ENCODE measurements at places on chromosomes 13 and 19. TPM values are rescaled to one million over a fixed set of nuclear protein-coding genes. Genes with fewer than 3 reads are reported as not detected.

DNA sequence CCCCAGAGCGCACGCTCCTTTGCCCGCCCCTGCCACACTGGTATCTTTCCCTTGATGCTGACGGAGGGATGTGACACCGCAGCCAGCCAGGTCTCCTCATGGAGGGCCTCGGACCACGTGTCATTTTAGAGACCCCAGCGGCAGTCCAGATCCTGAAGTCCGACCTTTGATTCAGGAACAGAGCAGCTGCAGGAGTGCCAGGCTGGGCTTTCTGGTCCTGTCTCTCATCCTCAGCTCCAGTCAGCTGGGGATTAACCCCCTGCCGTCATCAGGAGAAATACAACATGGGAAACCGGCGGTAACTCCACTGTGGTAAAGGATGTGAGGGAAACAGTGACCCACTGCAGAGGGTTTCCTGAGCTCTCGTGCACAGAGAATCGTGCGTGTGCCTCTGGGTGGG is 140.6 kb downstream of the SIPA1L3 start:
- DNase-seq = no peak

DNA sequence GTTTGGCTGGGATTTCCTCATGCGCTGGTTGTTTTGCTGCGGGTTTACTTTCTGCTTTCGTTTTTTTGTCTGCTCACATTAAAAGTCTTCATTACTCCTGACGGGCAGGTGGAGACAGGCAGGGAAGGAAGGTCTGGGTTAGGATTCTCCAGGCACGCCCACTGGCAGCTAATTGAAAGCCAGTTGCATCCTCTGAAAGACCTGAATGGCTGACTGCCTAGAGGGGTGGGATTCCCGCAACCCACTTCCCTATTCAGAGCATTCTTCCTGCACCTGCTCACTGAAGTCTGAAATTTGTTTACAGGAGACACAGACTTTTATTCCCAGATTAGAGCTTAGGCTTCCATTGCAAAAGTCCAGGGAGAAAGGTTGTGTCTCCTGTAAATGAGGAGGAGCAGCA is 172.0 kb downstream of the UQCRFS1 start:
- no peak for DNase-seq

- no peak for DNase-seq
These were observed 10.4 kb downstream of the MAP2K2 start for GRCh38 chr19:4113398-4114088.

DNA sequence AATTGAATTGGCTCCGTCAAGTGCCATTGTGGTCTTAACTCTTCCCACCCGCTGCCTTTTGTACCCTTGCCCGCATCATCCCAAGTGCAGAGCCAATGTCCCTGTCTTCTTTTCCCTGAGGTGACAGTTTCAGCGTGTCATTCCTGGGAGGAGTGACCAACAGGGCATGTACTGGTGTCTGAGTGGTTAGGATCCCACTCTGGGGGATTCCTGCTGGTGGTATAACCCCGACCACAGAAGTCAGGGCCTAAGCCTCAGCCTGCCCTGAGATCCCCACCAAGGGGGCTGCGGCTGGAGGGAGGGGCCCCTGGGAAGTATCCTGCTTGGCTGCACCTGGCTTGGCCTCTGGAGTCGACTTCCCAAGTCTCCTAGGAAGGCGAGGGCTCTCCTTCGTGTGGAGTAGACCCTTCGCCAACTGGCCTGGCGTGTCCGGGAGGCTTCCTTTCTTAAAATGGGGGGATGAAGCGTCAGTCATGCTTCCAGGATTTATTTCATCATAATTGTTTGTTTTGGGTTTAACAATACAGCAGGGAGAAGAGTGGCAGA is 40.6 kb downstream of the NFIX start:
- DNase-seq = no peak

DNA sequence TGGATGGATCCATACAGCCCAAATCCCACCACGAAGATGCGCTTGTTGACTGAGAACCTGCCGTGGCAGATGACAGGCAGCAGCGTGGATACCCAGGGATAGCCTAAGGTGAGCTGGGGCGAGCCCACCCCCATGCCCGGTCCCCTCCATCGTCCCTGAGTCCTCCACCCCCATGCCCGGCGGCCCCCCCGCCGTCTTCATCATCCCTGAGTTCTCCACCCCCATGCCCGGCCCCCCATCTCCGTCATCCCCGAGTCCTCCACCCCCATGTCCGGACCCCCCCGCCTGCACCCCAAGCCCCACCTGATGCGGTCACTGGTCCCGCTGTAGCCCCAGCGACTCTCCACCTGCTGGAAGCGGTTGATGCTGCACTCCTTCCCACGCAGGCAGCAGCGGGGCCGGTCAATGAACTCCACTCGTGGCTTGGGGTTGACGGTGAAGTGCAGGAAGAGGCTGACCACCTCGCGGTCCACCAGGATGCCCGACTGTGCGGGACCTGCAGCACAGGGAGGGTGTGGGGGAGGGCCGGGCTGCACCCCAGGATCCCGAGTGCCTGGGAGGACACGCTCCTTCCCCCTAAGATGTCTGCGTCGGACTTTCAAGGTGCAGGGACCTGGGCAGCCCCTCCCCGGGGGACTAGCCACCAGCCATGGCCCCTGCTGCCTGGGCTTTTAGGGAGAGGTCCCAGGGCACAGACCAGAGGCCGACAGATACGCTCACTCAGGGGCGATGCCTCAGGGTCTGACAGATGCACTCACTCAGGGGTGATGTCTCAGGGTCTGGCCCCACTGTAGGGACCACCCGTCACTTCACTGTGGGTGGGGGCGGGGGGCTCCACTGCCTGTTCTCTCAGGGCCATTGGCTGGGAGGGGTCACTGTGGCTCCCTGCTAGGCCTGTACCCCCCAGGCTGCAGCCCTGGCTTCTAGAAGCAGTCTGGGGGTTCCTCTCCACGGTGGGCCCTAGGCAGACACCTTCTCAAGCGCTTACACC is 28.0 kb downstream of the BTBD2 start:
- DNase-seq = no peak

- DNase-seq = peak; percentile 33
These were observed 7.9 kb downstream of the PIP5K1C start for GRCh38 chr19:3692141-3693024.

DNA sequence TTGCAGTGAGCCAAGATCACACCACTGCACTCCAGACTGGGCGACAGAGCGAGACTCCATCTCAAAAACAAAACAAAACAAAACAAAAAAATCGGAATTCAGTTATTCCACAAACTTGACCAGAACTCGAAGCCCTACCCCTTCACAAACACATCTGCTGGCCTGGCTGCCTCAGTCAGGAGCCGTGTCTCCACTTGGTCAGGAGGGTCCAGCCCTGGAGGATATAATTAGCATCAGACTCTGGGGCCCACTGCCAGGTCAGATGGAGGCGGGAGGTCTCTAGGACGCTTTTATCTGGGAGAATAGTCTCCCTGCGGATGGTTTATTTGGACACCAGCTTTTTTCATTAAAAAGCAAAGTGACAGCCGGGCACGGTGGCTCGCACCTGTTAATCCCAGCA is 8.0 kb downstream of the ELL start:
- no peak for DNase-seq

DNA sequence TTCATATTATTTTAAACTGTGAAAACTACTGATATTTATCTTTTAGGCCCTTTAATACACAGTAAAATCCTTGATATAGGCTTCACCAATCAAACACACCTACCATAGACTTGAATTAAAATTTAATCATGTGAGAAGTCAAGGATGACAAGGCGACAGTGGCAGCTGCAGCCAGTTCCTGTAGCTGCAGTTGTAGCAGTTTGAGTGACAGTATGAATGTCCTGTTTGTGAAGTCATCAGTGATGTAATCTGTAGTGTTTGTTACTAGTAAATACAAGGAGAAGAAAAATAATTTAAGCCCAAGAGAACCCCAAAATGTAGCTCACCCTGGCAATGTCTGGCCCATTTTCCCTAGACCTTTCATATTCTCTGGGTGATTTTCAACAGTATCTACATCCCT is 897.0 kb downstream of the SLITRK6 start:
- DNase-seq = no peak

DNA sequence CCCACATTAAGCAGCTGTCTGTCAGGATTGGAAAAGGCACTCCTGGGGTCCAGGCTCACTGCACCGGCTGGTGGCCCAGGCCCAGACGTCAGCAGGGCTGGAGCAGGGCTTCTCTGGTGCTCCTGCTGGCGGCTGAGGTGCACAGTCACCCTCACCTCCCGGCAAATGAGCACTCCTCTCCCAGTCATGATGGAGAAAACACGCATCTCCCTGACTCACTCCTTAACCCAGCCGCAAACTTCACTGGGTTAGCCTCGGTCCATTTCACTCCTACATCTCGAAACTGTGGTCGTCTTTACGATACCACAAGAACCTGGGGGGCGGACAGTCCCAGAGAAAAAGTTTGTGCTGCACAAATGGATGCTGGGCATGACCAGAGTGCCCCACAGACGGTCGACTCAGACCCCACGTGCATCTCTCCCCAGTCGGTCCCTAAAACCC is 3.3 kb upstream of the RASA3 start:
- DNase-seq = no peak

GRCh38 chr13:40094056-40094455 is 438.6 kb downstream of the COG6 start:
- no peak for DNase-seq

DNA sequence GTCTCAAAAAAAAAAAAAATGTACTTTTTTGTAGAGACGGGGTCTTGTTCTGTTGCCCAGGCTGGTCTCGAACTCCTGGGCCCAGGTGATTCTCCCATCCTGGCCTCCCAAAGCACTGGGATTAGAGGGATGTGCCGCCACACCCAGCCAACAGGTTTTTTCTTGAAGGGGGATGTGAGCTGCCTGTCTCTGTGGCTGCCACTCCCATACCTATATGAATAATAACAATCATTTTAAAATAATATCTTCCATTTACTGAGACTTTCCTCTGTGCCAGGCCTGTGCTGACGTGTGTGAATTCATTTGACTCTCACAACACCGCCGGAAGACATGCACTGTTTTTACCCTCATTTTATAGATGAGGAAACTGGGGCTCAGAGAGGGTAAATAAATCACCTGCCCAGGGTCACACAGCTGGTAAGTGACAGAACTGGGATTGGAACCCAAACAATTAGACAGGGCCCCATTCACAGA is 7.2 kb upstream of the BCL3 start:
- peak; percentile 58 for DNase-seq

DNA sequence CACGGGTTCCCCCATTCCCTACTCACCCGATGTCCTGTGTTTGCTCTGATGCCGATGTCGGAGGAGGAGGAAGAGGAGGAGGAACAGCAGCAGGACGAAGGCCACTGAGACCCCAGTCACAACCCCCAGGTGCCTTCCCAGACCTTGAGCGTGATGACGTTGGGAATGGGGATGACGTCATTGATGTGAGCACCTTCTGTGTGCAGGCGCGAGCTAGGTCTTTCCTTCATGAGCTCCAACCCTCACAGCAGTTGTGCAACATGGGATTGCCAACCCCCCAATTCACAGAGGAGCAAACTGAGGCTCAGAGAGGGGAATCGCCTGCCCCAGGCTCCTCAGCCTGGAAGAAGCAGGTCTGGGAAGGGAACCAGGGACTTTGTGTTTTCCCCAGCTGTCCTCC is 4.2 kb downstream of the LILRB5 start:
- DNase-seq = no peak

GRCh38 chr13:72430923-72431322 is 296.5 kb downstream of the MZT1 start:
- DNase-seq = no peak

DNA sequence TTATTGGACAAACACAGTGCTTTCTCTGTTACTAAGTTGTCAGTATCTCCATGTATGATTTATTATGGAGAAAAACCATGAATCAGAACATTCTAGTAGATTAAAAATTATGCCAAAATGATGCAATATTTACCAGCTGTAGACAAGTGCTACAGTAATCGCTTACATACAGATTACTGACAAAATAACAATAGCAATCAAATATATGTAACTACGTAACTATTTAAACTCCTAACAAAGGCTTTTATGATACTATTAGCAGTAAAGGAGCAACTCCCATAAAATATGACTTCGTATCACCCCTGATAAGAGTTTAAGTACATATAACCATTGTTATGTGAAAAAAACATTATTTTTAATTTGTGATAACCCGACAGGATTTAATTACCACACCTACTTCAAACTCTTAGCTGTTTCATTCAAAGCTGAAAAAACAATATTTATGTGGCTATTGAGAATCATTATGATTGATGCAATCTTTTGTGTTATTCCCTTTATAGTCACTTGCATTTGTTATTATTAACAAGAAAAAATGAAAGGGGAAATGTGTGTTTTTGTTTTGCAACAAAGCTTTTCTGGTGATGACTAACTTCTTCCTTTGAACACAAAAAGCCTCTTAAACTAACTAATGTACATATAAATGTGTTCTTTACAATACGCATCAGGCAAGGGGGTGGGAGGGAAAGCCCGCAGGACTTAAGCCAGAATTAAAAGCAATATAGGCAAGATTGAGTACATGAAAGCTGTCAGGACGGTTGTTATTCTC is 147.4 kb downstream of the ABCC4 start:
- no peak for DNase-seq

- peak; percentile 28 for DNase-seq
These were observed 19.1 kb upstream of the KCTD4 start for GRCh38 chr13:45219938-45220375.

DNA sequence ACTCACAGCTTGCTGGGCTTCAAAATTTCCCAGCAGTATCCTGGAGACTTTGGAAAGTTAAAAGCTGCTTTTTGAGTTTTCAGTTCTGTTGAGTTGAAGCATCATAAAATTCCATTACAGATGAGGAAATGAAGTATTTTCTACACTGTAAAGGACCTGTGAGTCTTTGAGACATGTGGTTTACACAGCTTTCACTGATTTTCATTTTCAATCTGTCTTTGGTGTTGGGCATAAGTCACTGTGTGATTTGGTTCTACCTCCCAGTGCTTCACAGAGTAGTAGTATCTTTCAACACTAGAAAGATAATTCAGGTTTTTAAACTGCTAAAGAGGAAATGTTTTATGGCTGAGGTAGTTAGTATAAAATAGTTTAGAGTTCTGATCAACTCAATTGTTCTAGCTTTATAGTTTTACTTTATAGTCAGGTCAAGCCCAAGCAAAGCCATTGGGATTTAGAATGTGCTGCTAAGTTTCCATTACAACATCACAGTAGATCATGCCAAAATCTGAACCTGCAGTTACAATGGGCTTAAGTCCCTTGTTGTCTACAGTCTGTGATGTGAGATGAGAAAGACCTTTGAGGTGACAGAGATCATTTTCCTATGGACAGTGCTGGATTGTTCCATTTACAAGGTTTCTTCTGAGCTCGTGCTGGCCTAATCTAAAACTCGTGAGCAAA is 161.6 kb downstream of the FLT1 start:
- DNase-seq = no peak

DNA sequence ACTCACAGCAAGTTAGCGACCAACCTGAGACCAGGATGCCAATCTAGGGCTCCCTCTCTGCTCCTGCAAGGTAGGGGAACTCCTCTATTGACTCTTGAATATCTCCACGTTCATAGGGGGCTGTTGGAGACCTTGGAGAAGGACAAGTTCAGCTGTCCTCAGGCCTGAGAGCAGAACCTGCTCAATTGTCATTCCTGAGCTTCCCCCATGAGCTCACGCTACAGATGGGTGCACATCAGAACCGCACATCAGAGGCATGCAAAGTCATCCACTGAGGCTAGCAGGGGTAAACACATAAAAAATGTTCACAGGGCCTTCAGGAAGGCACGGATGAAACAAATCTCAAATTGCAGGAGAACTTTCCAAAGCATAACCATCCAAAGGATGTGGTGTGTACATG is 168.8 kb upstream of the ZNF507 start:
- DNase-seq = no peak

CGB3 gene
- 1.1 TPM for total RNA-seq

EXOC3L2 gene
- total RNA-seq = not detected

SYNE4 gene
- 19.7 TPM for total RNA-seq

PSG11 gene
- total RNA-seq = not detected

AP2A1 gene
- total RNA-seq = 89.0 TPM

PGLYRP1 gene
- not detected for total RNA-seq

PTPRS gene
- 91.4 TPM for total RNA-seq

ZNF737 gene
- 4.4 TPM for total RNA-seq

TTC9B gene
- not detected for total RNA-seq

Measured in Calu3 (cell line).